ENCODE measurements at places on chromosomes 3 and 15. TPM values are rescaled to one million over a fixed set of nuclear protein-coding genes. Genes with fewer than 3 reads are reported as not detected.

Gene SYNM
- 14.2 TPM for total RNA-seq

Gene CFAP100
- not detected for total RNA-seq

Gene RASGRF1
- not detected for total RNA-seq

Gene PAQR5
- total RNA-seq = 0.20 TPM

Gene CIDEC
- total RNA-seq = not detected

Gene CLDN18
- not detected for total RNA-seq

DNA sequence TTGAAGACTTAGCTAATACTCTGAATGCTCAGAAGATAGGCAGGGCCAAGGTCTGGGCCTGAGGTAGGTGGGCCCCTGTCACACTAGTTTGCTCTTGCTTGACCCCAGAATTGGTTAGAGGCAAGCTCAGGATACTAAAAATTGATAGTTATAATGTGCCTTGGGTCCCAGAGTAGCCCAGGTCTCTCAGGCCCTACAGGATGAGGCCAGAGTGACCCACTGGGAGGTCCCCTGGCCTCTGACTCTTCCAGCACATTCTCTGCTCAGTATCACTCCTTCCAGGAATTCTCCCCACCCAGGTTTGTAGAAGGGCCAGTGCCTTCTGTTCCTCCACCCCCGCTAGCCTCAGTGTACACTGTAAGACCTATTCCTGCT is 667 bp upstream of the KLHDC8B start:
- DNase-seq = no peak

- DNase-seq = no peak
Measured at GRCh38 chr3:39132096-39133092, 21.0 kb downstream of the CSRNP1 start.

DNA sequence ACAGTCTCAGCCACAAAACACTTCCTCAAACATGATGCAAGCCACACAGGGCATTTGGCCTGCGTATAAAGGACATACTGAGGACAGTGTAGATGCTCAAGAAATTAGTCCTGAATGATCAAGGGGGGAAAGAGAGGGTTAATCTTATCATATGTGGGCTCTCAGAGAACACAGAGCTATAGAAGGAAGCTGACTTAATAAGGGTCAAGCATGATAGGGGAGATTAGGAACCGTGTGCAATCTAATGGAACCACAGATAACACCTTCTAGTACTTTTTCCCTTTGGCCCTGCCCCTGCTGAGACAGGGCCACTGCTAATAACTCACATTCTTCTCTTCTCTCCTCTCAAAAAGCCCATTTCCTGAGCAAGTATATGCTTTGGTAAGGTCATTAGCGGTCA is 114.1 kb upstream of the ADAMTS9 start:
- DNase-seq = no peak

DNA sequence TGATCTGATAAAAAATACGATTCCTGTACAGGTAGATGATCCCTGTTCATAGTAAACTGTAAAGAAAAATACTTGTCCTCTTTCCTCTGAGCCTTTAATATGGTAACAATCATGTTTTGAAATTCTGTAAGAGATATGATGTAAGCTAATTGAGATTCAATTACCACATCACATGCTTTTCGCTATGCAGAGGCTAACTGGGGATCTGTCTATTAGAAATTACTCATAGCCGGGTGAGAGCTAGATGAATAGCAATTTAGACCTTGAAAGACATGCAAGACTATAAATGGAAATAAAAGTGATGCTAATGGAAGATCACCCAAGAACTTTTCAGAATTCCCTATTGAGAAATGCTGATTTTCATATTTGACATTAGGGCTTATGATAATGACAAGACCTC is 579.9 kb upstream of the ZNF717 start:
- DNase-seq = no peak

DNA sequence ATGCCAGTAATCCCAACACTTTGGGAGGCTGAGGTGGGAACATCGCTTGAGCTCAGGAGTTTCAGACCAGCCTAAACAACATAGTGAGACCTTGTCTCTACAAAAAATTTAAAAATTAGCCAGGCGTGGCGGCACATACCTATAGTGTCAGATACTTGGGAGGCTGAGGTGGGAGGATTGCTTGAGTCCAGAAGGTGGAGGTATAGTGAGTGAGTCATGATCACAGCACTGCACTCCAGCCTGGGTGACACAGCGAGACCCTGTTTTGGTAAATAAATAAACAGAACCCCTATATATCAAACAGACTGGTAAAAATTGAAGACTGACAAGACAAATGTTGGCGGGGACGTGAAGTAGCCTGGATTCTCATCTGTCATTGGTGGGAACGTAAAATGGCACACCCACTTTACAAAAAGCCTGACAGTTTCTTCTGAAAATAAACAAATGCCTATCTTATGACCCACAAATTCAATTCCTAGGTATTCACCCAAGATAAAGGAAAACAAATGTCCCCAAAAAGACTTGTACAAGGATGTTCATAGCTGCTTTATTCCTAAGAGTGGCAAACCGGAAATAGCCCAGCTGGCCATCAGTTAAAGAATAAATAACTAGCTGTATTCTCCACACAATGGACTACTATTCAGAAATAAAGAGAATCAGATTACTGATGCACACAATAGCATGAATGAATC is 47.0 kb upstream of the GK5 start:
- DNase-seq = no peak

GRCh38 chr3:169390741-169391305 is 272.7 kb downstream of the MECOM start:
- DNase-seq = no peak

GRCh38 chr3:108036401-108036800 is 54.4 kb downstream of the CD47 start:
- DNase-seq = no peak

DNA sequence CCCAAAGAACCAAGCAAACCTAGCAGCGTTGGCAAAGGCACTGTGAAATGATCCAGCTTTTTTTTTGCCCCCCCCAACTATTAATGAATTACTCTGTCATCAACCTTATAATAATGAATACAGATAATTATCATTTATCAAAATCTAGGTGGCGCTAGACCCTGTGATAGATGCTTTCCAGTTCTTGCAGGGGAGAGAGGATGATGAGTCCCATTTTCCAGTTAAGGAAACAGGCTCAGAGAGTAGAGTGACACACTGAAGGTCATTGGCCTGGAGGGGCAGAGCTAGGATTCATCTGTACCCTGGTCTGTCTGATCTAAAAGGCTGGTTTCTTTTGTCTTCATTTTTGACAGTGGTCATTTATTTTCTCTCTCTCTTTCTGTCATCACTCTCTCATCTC is 5.0 kb downstream of the ACOX2 start:
- no peak for DNase-seq

- no peak for DNase-seq
Measured at GRCh38 chr15:52518487-52519371, 10.0 kb downstream of the MYO5A start.

- DNase-seq = no peak
Measured at GRCh38 chr15:71971905-71972304, 146.0 kb downstream of the MYO9A start.

GRCh38 chr3:47512416-47513124 is 942 bp downstream of the ELP6 start:
- DNase-seq = no peak

DNA sequence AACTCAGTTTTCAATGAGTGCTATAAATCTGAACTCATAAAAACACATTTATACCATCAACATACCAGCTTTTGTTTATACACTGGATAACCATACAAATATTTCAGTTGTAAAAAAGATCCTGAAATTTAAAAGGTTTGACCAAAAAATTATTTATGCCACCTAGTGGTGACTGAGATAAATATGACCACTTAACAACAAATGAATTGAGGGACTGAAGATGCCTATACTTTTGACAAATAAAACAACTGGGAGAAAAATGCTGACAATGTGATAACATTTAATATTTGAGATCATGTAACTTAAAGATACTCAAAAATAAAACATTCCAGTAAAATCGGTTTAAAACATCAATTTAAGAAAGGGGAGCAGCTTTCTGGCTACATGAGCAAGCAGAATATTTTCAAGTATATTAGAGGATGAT is 30.4 kb downstream of the ATG3 start:
- peak; percentile 35 for DNase-seq

GRCh38 chr15:69804786-69805185 is 292.9 kb downstream of the TLE3 start:
- DNase-seq = no peak

DNA sequence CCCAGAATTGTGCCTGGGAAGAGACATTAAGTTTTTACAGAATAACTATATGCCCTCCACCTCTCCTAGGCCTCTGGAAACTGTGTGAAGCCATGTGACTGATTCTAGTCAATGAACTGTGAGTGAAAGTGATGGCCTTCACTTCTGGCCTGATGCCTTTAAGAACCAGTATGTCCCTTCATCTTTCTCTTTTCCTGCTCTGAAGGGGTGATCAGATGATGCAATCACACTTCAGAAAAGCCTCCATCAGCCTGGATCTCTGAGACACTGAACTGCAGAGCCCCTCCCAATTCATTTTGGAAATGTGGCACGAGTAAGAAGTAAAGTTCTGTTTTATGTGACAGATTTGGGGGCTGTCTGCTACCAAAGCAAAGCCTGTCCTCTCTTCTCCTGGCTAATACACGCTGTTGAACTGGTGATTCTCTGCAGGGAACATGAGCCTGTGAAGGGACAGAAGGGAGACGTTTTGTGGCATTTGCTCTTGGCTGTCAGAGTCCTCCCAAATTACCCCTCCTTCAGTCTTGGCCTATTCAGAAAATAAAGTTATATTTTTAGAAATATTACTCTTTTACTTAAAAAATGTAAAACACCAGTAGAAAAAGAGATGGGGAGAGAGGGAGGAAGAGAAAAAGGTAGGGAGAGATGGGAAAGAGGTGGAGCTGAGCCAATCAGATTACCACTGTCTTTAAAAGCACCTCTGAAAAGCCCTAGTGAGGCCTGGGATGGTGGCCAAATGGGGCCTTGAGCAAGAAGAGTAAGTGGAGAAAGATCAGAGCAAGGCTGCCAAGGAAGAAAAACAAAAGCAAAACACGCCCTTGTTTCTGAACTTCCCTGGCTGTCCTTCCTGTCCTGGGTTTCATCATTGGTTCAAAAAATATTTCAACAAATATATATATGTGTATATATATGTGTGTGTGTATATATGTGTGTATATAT is 40.9 kb upstream of the RYK start:
- no peak for DNase-seq

DNA sequence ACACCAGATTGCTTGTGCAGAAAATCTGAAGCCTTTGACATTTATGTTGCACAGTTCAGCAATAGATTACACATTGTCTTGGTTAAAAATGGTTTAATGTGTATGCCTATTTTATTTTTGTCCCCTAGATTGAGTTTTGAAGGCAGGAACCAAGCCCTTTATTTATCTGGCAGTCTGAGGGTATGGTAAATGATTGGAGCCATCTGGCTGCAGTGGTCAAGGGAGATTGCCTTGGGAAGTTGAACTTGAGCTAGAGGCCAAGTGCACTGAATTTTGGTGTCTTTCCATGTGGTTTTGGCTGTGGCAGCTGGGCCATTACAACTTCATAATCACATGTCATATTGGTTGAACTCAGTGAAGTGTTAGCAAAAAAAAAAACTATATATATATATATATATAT is 248.7 kb upstream of the C2CD4B start:
- DNase-seq = no peak

- no peak for DNase-seq
Measured at GRCh38 chr3:184337399-184337714, at the start of gene FAM131A. TSS of gene FAM131A (plus strand) at chr3:184337600. CDS start at chr3:184337631, 31 bp downstream.

- no peak for DNase-seq
Measured at GRCh38 chr3:63972196-63972595, 51.1 kb downstream of the PSMD6 start.

DNA sequence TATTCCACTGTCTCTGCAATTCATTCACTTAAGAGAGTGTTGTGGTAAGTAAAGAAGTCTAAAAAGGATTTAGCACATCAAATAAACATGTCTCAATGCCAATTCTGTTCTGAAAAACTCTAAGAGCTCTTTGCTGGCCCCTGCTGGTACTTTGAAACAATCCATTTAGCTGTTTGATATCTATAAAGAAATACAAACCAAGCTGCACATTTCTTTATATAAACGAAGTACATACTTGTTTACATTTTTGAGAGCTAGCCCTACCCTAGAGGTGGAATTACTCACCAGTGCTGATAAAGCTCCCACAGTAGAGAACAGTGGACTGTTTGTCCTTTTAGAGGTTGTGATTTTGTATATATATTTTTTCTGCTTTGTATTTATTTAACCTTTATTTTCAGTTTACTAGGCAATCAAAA is 75.5 kb downstream of the NEDD4 start:
- DNase-seq = peak; percentile 5

DNA sequence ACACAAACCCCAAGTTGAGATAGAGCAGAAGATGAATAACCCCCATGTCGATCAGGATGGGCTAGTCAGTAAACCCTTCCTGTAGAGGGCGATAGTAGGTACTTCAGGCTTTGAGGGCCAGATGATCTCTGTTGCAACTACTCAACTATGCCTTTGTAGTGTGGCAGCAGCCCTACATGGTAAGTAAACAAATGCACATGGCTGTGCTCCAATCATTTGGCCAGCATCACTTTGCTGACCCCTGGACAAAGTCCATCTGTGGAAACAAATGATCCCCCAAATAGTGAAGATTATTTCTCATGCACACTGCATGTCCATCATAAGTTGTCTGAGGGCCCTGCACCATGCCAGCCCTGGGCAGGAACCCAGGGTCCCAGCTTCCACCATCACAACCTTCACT is 402.2 kb upstream of the PROK2 start:
- DNase-seq = no peak

DNA sequence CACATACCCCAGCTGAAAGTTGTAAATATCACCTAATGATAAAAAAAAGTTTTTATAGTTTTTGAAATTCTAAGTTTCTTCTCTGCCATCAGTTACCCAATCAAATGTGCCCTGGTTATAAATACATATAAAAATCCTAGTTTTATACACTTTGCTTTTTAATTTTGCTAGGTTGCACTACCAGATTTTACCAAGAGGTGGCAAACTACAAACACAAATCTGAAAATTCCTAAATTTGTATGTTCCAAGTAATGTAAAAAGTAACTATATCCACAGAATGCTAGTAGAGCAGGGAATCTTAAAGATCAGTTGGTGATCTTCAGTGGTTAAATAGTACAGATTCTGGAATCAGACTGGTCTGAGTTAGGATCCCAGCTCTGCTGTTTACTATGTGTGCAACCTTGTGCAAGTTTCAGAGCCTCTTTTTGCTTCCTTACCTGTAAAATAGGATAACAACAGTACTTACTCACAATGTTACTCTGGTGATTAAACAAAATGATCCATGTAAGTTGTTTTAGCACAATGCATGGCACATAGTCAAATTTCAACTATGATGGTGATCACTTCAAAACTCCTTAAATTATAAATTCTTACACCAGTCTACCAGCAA is 11.0 kb downstream of the TRPM7 start:
- peak; percentile 18 for DNase-seq

All from CD4-positive, alpha-beta memory T cell (primary cell).